ENCODE measurements at places on chromosomes 2 and 18. TPM values are rescaled to one million over a fixed set of nuclear protein-coding genes. Genes with fewer than 3 reads are reported as not detected.
A peak's percentile ranks its signal among the peaks of the same experiment; 100 is the strongest.

DNA sequence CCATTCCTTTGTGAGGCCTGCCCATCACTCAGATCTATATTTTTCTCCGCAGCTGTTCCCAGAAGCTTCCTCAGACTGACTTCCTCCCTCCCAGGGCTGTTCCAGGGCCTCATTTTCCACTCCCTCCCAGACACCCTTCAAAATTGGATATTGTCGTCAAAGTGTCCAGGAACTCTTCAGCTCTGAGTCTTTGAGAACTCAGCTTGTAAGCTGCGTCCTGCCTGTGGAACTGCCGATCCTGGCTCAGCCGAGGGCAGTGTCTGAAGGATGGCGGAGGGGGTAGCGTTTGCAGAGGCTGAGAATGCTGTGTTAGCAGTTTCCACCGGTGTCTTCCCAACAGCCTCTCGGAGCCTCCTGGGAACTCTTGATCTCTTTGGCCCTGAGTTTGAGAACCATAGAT is 27.1 kb downstream of the NCK2 start:
- DNase-seq = no peak

DNA sequence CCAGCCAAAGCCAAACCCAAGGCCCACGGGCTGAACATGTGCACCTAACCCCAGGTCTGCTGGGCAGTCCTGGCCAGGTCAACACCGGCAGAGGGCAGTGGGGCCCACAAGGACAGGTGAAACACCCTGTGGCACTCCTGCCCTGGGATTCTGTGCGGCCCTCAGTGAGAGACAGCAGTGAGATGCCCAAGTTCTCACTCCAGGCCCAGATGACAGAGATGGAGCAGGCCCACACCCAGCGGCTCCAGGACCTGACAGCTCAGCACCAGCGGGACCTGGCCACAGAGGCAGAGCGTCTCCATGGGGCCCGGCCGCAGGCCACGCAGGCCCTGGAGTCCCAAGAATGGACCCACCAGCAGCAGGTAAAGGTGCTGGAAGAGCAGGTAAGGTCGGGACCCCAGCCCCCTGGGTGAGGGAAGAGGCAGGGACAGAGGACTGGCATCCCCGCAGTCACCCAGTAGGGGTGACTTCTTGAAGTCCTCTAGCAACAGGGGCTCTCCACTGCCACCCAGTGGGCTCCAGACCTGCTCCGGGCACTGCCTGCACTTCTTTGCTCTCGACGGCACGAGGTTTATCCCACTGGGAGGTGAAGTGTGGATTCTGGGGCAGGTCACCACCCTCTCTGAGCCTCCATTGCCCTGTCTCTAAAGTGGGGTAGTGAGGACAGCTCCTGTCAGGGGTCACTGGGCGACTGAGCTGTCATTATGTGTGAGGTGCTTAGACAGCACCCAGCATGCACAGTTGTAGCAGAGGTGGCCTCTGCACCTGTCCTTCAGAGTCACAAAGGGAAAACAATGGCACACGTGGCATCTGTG is 8.8 kb upstream of the SNED1 start:
- DNase-seq = peak; percentile 17

DNA sequence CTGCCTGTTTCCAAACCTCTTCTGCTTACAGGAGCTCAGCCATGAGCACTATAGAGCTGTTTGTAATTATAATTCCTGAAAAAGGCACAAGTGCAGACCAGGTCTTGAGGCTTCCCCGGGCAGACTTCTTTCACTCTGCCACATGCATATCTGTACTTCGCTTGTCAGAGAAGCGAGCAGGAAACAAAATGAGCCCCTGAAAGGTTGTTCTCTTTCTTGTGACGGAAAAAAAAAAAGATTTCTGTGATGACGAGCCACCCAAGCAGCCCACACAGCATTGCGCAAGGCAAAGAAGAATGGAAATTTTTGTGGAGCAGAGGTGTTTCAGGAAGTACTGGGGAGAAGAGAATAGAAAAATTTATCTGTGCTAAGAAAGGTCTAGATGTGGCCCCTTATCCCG is 54.0 kb upstream of the LINC00305 start:
- no peak for DNase-seq

DNA sequence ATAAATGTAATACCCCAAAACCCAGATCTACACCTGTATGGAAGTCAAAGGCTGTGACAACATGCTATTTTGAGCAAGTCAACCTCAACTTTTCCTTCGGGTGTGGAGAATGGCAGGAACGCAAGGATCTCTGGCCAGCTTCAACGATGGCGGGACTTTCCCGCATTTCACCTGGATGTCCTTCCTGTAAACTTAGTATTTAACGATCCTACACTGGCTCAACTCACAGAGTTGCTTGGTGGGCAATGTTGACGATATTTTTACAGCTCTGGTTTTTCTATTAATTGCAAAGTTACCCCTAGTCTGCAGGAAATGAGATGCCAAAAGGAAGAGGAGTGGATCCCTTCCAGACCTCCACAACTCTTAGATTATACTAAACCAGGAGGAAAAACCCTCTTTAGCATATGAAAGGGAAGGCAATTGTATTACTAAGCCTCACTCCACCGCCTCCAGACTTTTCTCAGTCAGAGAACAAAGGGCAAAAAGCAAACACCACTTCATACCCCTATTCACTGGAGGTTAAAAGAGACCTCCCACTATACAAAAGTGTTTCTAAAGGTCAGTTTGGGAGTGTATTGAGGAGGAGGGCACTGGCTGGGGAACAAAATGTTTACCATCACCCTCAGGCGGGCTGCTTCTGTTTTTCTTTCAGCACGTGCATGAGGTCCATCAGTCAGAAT is 56.5 kb upstream of the ACVR1 start:
- DNase-seq = no peak

- DNase-seq = no peak
These were observed 139.6 kb upstream of the ITGA6 start for GRCh38 chr2:172287605-172288315.

GRCh38 chr2:481388-481787 is 193.5 kb upstream of the ALKAL2 start:
- DNase-seq = no peak

GRCh38 chr18:26383454-26384270 is 157.4 kb downstream of the TAF4B start:
- DNase-seq = no peak

- no peak for DNase-seq
These were observed 127.7 kb downstream of the RHBDD1 start for GRCh38 chr2:226963528-226963927.

GRCh38 chr2:98736464-98736889 is 5.5 kb upstream of the MGAT4A start:
- no peak for DNase-seq

DNA sequence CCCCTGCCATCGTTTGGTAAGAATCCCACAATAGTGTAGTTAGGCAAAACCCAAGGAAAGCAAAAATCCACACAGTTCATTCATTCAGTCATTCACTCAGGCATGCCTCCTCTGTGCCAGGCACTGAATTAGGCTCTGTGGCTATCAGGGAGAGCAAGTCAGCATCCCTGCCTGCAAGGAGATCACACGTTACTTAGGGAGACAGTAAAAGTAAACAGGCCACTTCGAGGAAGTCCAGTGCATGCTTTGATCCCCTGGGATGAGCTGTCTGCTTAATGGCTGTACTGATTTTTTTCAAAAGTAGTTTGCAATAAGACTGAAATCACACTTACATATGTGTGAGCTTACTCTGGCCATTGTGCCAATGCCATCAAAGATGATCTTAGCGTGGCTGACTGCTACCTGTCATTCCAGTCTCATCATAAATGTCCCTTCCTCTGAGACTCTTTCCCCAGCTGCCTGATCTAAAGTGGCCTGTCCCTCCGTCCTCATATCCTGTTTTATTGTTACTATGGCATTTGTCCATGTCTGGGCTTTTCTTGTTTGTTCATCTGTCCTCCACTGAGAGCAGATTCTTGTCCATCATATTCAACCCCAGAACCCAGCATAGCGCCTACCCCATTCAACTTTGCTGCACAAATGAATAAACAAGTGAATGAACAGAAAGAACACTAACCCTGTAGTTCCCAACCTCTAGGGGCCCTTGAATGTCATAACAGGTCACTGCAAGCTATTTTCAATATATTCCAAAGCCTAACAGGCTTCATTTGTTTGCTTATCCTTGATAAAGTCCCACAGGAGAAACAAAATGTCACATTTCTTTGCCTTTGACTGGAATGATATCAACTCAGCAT is 84.1 kb downstream of the GALNT14 start:
- DNase-seq = no peak

GRCh38 chr2:7180638-7181370 is 263.6 kb downstream of the RNF144A start:
- no peak for DNase-seq

SESTD1 gene
- total RNA-seq = 35.9 TPM

MAB21L4 gene
- total RNA-seq = 11.8 TPM

POTEC gene
- not detected for total RNA-seq

GKN2 gene
- total RNA-seq = 0.43 TPM

TOGARAM2 gene
- 0.64 TPM for total RNA-seq

CDH20 gene
- not detected for total RNA-seq

RTP5 gene
- not detected for total RNA-seq

CACNB4 gene
- total RNA-seq = 0.55 TPM
